ENCODE measurements at places on chromosomes 6 and 20.

GRCh38 chr6:160859822-160860221, 131.7 kb upstream of the MAP3K4 start:
- no peak for DNase-seq

DNA sequence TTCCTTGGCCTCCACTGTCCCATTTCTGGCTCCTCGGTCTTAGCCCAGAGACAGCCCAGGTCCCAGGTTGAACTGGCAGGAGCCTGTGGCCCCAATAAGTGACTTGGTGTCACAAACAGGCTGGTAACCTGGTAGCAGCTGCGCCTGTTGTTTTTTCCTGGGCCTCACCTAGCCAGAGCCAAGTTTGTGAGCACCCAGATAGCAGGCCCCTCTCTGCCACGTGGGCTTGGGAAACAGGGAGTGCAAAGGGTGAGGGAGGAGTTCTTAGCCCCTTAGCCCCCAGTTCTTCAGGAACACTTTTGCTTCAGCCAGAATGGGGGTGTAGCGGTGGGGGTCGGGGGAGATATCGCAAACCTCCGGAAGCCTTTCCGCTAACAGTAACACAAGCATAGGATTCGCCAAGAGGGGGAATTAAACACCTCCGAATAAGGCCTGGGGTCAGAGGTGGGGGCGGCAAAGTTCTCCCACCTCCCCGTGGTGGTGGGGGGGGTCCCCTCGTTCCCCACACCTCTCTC, 760 bp downstream of the C6orf132 start:
- no peak for DNase-seq

DNA sequence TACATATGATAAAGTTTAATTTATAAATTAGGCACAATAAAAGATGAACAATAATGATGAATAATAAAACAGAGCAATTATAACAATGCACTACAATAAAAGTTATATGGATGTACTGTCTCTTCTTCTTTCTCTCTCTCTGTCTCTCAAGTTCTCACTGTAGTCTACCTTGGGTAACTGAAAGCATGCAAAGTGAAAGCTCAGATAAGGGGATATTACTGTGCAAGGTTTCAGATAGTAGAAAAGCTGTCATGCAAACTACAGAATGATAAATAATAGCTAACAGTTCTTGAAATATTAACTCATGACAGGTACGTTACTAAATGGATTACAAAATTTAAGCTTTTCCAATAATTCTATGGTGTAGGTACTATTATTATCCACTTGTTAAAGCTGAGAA, 311.9 kb upstream of the PRDM1 start:
- DNase-seq: no peak

GRCh38 chr6:7587631-7588100, 2.3 kb upstream of the SNRNP48 start:
- DNase-seq: no peak
